ENCODE measurements at places on chromosomes 12 and 14.

- DNase-seq = no peak
Observed at GRCh38 chr14:64935508-64935907, 7.0 kb downstream of the GPX2 start.

- no peak for DNase-seq
Observed at GRCh38 chr12:12539028-12539810, 23.4 kb downstream of the DUSP16 start.

- peak; percentile 83 for DNase-seq
Observed at GRCh38 chr12:56636675-56637540, 6.8 kb upstream of the BAZ2A start.

GRCh38 chr14:68701001-68701741 is 91.7 kb downstream of the ZFP36L1 start:
- no peak for DNase-seq

- no peak for DNase-seq
Observed at GRCh38 chr12:32448586-32448985, 49.2 kb downstream of the FGD4 start.

GRCh38 chr14:43503508-43503907 is 1003.6 kb downstream of the FSCB start:
- DNase-seq = no peak

DNA sequence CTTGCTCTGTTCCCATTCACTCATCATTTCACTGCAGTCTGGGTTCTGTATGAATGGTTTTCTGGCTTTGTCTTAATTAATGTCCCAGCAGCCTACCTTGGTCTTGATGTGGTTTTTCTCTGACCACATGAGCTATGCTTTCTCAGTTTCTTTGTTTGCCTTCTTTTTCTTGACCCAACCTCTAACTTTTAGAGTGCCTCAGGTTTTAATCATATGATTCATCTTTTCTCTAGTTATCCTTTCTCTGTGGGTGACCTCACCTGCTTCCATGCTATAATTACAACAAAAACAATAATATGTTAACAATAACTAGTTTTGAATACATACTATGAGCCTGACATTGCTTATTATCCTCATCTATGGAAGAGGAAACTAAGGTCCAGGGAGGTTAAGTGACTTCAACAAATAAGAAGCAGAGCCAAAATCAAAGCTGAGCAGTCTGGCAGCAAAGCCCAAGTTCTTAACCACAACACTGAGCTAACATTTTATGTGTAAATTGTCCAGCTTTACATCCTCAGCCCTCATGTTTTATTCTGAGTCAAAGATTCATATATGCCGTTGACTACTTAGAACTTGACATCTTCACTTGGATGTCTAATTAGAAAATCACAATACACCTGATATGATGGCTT is 4.7 kb upstream of the EPYC start:
- DNase-seq = no peak

DNA sequence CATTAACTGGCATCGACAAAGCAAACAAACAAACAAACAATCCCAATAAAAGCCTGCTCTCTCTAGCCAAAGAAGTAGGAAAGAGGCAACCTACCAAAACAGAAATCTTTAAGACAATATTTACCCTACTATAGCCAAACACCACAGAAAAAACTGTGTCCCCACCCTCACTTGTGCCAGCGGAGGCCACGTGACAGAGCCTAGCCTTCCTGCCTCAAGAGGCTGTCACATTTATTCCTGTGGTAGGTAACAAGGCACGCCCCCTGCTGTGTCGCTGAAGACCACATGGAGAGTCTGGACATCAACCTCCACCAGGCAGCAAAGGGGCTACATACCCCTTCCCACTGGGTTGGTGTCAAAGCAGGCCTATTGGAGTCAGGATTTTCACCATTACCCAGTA is 148.1 kb downstream of the LMNTD1 start:
- no peak for DNase-seq

DNA sequence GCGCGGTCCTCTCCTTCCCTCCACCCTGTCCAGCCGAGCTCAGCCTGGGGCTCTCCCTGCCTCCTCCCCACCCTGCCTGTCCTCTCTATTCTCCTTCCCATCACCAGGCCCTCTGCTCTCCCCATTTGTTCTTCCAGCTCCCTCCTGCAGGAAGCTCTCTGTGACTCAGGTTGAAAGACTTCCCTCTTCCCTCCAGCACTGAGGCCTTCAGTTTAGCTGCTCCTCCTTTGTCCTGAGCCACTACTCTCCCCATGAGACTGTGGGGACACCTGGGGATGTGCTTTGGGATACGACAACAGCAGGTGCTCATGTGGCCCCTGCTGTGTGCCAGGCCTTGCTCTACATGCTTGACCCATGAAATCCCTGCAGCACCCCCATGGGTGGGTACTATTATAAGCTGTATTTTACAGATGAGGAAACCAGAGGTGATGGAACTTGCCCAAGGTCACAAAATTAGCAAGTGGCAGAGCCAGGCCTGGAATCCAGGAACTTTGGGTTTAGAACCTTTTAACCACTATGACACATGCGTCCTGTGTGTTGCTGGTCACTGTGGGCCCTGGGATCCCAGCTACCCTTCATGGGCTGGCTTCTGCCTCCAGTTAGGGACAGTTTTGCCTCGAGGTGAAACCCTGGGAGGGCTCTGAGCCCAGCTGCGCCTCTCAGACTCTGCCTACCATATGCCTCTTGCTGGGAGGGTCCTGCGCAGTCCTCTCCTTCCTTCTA is 5.5 kb downstream of the KRT80 start:
- no peak for DNase-seq

DNA sequence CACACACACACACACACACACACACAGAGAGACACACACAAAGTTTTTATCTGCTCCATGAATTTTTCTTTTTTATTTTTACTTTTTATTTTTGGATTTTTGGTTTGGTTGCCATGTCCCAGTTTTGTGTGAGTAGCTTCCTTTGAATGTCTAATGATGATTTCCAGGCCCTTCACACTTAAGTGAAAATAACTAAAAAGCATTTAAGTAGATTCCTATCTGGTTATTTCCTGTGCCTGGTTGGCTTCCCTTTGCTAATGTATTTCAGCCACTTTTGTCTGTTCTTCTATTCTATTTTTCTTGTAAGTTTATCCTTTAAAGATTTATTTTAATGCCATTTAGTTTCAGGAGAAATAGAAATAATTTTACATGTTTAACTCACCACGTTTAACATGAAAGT is 755.4 kb downstream of the SLC6A15 start:
- no peak for DNase-seq

DNA sequence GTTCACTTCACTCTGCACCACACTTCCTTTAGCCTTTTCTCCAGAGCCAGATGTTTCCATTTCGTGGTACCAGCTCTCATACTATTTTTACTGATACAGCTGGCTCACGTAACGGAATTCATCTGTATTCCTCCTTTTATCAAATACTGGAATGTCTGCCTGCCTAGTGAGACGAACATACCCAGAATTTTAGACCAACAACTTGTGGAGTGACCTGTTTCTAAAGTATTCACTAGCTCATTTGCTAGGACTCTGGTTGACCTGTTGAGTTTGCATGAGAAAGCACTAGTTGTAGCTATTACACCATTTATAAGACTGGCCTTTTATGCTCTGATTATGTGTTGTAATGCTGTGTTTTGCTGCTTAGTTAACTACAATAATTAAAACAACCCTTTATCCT is 22.6 kb downstream of the KCNA5 start:
- DNase-seq = no peak

- DNase-seq = no peak
Observed at GRCh38 chr12:78835493-78835892, 29.1 kb upstream of the SYT1 start.
